Spleen (tissue), 13 donors: ENCODE measurements at places on chromosomes 11 and 22. TPM values are rescaled to one million over a fixed set of nuclear protein-coding genes. Genes with fewer than 3 reads are reported as not detected.

The TSGA10IP gene
- not detected for total RNA-seq

The TMPRSS5 gene
- 0.42 TPM for total RNA-seq

The OR10A2 gene
- total RNA-seq: not detected

The SSH3 gene
- total RNA-seq: 31.8 TPM

- H3K4me1 ChIP-seq: no peaks in the 10 kb centered on the region
- H3K36me3 ChIP-seq: no peaks in the 10 kb centered on the region
- no peak overlapping the region for H3K27ac ChIP-seq
- H3K27me3 ChIP-seq: no peaks in the 10 kb centered on the region
- H3K4me3 ChIP-seq: no peak overlapping the region
Observed at GRCh38 chr11:133104009-133104744, 428.1 kb downstream of the OPCML start.

GRCh38 chr22:41286639-41287091 is 678 bp upstream of the RANGAP1 start:
- peak; percentile 83 for DNase-seq
- H3K4me3 ChIP-seq: peak overlapping the region; percentile 98
- peaks cover 4% of the 10 kb centered on the region for H3K36me3 ChIP-seq
- no peaks in the 10 kb centered on the region for H3K27me3 ChIP-seq

GRCh38 chr11:88119561-88119960 is 55.7 kb downstream of the RAB38 start:
- DNase-seq: no peak
- H3K4me3 ChIP-seq: no peak overlapping the region
- no peaks in the 10 kb centered on the region for H3K27me3 ChIP-seq
- no peaks in the 10 kb centered on the region for H3K4me1 ChIP-seq
- no peaks in the 10 kb centered on the region for H3K36me3 ChIP-seq
